WERI-Rb-1 (cell line): ENCODE measurements at places on chromosomes 7 and 10.

GRCh38 chr7:29454899-29455451, 108.7 kb upstream of the PRR15 start:
- no peak for DNase-seq

DNA sequence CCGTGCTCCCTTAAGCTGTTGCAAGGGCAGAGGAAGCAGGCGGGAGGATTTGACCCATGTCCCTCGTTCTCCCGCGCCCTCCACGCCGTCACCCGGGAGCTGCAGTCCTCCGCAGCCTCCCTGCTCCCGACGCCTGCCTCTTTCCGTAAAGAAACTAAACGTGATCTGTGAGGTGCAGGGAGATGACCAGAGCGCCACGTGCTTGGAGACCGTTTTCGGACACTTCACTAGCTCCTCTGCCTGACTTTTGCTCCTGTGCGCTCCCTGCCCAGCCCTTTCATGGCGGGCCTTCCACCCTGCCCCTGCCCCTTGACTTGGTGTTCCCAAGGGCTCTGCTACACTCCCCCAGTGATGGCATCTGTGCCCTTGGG, 171.2 kb downstream of the LSM5 start:
- no peak for DNase-seq

DNA sequence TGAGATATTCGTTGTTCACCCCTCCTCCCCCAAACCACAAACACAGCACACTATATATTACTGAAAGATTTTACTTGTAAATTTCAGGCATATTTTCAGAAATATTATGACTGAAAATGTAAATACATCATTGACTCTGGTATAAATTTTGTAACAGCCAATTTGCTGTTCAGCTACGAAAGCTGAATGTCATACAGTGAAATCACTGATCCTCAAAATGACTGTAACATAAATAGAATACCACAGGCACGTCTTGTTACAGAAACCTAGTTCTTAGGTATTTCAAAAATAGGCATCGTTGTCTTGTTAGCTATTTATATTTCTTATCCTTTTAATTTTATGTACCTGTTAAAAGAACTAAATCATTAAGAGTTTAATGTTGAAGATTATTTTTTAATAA, 15.1 kb downstream of the TRUB1 start:
- no peak for DNase-seq

GRCh38 chr10:8183241-8183704, 128.8 kb downstream of the GATA3 start:
- DNase-seq = no peak

DNA sequence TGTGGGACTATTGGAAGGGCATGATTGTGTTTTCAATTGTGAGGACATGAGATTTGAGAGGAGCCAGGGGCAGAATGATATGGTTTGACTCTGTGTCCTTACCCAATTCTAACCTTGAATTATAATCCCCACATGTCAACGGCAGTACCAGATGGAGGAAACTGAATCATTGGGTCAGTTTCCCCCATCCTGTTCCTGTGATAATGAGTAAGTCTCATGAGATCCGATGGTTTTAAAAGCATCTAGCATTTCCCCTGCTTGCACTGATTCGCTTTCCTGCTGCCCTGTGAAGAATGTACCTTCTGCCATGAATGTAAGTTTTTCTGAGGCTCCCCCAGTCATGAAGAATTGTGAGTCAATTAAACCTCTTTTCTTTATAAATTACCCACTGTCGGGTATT, 1367.1 kb downstream of the XPNPEP1 start:
- DNase-seq = no peak

DNA sequence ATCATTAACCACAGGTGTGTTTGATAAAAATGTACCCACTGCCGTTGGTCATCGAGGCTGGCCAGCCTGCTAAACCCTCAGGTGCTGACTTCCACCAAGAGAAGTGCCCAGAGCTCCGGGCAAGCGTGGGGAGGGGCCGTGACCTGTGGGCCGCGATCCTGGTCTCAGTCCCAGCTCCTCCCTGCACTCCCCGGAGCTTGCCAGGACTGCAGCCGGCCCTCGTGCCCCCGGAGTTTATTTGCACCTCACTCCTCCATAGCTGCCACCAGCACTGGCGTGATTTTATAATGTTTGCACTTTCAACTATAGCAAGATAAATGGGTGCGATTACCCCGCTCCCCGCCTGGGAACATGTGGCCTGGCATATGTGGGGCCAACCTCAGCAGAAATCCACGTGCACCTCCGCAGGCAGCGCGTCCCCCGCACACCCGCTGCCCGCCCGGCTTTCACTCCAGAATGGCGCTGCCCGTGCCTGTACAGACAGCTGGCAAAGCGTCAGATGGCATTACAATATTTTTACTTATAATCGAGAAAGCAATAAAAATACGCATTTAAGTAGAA, 30.8 kb downstream of the UNCX start:
- DNase-seq = no peak

DNA sequence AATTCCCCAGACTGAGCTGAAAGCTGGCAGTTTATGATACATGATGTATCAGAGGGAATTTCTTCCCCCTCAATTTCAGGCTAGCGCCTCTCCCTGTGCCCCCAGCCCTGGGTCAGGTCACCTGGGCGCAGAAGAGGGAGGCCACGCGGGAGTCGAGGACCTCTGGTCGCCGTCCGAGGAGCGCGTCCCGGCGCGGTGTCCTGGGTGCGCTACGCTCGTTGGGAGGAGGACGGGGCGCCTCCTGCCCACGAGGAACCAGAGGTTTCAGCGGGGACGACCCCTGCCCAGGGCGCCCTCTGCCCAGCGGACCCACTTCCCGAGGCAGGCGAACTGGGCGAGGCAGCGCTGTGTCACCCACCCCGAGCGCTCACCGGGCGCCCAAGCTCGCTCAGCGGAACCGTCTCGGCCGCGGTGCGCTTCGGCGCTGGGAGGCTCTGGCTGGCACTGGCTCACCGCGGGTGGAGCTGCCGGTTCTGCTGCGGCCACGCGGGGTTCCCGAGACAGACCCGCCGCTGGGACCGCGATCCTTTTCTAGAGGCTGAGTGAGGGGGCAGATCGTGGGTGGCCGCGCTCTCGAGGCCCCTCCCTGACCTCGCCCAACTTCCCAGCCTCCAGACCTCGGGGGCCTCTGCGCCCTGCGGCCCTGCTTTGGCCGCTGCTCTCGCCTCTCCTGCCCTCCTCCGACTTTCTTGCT, at the start of gene FAM237B:
Gene FAM237B (minus strand): TSS at position 504 of the 694 bp plus-strand sequence. CDS start 1,556 bp downstream, outside the sequence.
- DNase-seq = no peak

GRCh38 chr7:37557571-37558209, 109.0 kb upstream of the ELMO1 start:
- no peak for DNase-seq

GRCh38 chr10:25682203-25682851, 251.7 kb upstream of the MYO3A start:
- DNase-seq = no peak

GRCh38 chr10:59006511-59007306, 169.7 kb upstream of the PHYHIPL start:
- DNase-seq = no peak

DNA sequence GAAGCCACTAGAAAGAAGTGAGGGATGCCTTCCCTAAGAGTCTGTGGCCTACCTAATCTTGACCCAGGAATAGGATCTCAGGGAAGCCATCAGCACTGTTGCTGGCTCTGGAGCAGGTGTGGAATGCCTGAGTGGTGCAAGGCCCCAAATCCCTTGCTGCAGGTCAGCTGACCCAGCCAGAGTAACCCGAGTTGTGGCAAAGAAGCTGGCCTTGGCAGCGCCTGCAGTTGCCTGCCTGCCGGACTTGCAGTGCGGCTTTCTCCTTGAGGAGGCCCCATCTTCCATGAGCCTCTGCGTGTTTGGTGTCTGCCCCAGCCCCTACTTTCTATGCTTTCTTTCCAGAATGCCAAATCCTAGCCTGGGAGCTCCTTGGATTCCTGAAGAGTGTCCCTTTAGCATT, 5.8 kb downstream of the KIAA1217 start:
- no peak for DNase-seq

GRCh38 chr10:77710081-77710551, 72.5 kb upstream of the KCNMA1 start:
- no peak for DNase-seq

GRCh38 chr7:18491871-18492270, 3.7 kb upstream of the HDAC9 start:
- DNase-seq = no peak

GRCh38 chr10:31299119-31299518, 19.9 kb upstream of the ZEB1 start:
- peak; percentile 27 for DNase-seq

DNA sequence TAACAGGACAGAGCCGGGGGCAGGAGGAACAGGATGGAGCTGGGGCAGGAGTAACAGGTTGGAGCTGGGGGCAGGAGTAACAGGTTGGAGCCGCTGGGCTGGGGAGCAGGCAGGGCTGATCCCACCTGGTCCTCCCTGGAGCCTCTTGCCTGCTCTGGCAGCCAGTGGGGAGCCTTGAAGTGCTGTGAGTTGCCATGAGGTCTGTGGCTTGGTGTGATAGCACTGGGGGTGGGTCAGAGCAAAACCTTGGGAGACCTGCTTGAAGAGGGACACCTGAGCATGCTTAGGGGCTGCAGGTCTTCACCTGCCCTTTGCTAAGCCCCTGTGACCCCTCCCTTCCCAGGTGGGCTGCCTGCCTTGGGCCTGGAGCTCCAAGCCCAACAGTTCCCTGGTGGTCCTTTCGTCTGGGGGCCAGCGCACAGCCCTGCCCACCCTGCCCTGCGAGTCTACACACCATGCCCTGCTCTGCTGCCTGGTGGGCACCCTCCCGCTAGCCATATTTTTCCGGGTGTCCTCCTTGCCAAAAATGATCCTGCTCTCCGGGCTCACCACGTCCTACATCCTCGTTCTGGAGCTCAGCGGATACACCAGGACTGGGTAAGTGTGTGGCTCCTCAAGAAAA, 111.6 kb downstream of the ADCY1 start:
- DNase-seq = no peak

GRCh38 chr10:24958091-24958720, 5.8 kb upstream of the PRTFDC1 start:
- DNase-seq = no peak

DNA sequence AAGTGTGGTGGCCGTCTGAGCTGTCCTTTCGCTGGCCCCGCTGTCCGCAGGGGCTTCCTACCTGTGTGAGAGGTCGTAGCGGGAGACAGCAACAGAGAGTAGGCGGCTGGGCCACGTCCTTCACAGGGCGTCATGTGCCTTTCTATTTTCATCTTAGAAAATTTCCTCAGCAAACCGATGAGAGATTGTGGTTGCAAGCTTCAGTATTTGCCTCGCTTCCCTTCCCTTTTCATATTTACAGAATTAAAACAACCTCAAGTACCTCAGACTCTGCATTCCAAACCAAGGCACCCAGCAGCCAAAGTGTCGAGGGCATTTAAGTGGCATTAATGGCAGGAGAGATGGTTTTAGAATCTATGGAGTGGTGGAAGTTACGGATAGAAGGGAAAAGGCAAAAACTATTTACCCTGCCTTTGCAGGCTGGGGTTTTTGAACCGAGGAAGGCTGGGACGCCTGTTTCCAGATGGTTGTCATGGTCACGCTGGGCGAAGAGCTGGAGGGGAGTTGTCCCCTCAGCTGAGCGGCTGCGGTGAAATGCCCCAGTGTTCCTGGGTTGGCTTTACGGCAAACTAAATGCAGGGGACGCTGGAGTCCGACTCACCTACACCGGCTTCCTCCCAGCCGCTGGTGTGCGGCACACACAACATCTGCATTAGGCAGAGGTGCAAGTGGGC, 41.9 kb downstream of the WIPI2 start:
- DNase-seq = no peak

- DNase-seq = no peak
These were observed 85.4 kb downstream of the DOCK4 start for GRCh38 chr7:112120696-112121217.

DNA sequence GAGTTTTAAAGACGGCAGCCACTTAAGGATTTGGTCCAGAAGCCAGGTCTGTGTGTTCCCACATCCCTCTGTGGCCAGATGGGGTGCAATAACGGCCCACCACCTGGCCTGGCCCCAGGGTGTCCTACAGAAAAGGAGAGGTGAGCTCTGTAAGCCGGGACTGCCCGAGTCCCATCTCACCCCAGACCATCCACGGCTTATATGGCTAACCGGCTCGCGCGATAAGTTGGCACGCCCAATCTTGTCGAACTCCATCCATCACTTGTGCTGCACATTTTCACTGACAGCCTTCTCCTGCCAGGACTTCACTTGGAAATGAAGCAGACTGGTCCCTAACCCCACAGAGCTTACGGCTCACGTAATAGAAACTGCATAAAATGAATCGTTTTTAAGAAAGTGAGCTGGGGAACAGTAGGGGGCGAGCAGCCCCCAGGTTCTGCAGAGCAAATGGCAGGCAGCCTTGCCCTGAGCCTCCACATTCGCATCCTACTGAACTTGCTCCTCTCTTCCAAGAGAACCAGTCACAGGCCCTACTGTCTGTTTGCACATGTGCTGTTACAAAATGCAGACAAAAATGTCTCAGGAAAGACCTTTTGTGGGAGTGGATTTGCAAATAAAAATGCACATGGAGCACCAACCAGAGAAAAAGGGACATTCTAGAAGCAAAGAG, 98.2 kb downstream of the TNS3 start:
- peak; percentile 34 for DNase-seq

GRCh38 chr7:89511900-89512299, 642.4 kb upstream of the STEAP1 start:
- peak; percentile 6 for DNase-seq

- no peak for DNase-seq
These were observed 151.8 kb upstream of the CHST15 start for GRCh38 chr10:124245191-124245590.

DNA sequence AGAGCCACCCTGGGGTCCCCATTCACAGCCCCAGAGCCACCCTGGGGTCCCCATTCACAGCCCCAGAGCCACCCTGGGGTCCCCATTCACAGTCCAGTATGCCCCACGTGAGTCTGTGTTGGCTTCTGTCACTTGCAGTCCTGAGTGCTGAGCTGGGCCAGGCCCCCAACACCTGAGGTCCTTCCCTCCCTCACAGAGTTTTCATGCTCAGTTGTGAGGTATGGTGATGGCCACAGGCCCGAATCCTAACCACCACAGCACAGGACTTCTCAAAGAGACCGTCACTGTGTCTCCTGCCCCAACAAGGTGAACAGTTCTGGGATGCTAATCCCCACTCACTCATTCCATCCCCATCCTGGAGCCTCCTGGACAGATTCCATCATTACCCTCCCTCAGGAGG, 239.2 kb downstream of the PTPRN2 start:
- DNase-seq = no peak

DNA sequence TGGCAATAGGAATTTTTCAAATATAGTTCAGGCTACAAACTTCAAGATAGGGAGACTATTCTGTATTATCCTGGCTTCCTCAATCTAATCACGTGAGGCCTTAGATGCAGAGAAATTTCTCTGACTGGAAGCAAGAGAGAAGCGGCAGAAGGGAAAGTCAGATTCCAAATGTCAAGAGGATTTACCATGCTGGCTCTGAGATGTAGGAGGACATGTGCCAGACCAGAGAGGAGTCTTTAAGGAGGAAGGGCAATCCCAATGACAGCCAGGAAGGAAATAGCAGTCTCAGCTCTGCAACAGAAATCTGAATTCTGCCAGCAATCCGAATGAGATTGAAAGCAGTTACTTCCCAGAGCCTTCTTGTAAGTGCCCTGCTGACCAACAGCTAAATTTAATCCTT, 57.4 kb downstream of the NUTM2E start:
- DNase-seq = no peak
